Stimulated activated CD4-positive, alpha-beta T cell treated with anti-CD3 and anti-CD28 coated beads, TNF-alpha, amount 100 ng/mL, for 24 hours (primary cell): ENCODE measurements at places on chromosomes 6 and 20.

GRCh38 chr20:1636621-1637020, 16.8 kb upstream of the SIRPB1 start:
- no peak for DNase-seq

DNA sequence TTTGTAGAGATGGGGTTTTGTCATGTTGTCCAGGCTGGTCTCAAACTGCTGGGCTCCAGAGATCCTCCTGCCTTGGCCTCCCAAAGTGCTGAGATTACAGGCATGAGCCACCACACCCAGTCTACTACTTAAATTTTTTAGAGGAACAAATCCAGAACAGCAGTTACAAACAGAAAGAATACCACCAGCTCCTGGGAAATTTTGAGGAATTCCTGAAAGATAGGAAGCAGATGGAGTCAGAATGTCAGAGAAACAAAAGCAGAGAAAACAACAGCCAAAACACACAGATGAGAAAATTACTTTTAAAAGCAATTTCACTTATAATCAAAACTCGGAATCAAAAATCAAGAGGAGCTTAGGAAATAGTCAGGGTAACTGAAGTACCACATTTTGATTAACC, 543.3 kb upstream of the MARCKS start:
- no peak for DNase-seq

DNA sequence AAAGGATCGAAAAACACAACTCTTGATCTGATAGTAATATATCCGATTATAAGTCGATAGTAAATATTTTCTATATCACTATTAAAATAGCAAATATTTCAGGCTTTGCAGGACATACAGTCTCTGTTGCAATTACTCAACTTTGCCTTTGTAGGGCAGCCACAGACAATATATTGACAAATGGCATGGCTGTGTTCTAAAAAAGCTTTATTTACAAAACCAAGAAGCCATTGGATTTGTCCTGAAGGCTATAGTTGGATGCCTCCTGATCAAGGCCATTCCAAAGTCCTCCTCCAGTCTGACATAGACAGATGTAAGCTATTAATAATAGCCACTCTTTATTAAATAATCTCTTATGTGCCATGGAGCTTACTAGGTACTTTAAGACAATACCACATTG, 5.9 kb downstream of the OCSTAMP start:
- no peak for DNase-seq

GRCh38 chr20:36390719-36391415, 84.7 kb downstream of the DLGAP4 start:
- no peak for DNase-seq

GRCh38 chr20:23308908-23309307, 41.7 kb upstream of the NXT1 start:
- DNase-seq, result no peak

DNA sequence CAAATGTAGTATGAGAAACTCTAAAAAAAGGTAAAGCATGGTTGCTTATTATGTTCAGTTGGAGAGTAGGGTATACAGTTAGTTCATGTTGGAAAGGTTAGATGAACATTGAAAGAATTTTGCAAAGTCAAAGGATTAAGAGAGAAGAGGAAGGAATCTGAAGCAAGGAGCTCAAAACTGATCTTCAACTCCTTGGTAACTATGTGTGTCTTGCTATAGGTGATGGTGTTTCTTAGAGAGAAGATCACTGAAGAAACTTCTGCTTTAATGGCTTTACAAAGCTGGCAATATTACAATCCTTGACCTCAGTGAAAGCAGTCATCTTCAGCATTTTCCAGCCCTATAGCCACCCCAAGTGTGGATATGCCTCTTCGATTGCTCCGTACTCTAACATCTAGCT, 4.7 kb downstream of the HLA-DRA start:
- DNase-seq, result no peak

- no peak for DNase-seq
These were observed 37.9 kb downstream of the MAFB start for GRCh38 chr20:40651151-40651550.

- DNase-seq, result no peak
These were observed 58.3 kb downstream of the TCP11 start for GRCh38 chr6:35082733-35083403.

- no peak for DNase-seq
These were observed 40.5 kb upstream of the GCLC start for GRCh38 chr6:53585208-53585900.

- DNase-seq, result no peak
These were observed 174.0 kb downstream of the TASP1 start for GRCh38 chr20:13464702-13465101.

DNA sequence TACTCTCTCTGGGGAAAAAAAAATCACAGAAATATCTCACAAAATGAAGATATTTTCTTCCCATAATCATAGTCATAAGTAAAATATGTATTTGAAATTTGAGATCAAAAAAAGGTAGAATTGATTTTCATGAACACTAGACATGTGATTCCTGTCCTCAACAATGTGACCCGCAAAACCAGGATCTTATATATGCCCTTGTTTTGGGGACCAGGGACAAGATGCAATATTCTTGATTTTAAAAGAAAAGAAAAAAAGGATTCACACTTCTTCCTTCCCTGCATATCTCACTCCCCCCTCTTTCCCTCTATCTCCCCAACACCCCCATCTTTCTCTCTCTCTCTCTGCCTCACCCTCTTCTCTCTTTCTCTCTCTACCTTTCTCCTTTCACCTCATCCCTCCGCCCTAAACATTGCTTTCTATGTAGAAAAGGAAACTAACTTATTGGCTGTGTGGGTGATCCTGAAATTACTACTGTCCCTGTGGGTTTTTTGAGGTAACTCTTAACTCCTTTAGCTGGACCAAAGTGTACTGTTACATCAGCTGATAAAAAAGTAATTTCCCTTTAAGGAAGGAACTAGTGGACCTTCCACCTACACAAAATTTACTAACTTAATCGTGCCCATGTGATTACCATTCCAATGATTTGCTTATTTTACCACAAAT, 85.6 kb downstream of the AIG1 start:
- DNase-seq, result no peak

DNA sequence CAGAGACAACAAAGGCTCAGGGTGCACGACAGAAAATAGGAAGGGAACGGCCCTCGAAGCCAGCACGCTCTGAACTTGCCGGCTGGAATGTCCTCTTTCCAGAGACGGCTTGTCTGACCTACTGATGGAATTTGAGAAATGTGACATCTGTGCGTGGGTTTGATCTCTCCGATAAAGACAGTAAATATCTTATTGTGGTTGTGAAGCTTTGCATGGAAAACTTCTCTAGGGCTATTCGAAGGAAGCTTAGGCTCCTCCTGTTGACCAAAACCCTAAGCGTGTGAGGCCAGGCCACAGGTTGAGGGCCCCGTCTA, 247.3 kb downstream of the ZNF217 start:
- no peak for DNase-seq

- no peak for DNase-seq
These were observed 10.4 kb upstream of the PLG start for GRCh38 chr6:160691617-160692016.

DNA sequence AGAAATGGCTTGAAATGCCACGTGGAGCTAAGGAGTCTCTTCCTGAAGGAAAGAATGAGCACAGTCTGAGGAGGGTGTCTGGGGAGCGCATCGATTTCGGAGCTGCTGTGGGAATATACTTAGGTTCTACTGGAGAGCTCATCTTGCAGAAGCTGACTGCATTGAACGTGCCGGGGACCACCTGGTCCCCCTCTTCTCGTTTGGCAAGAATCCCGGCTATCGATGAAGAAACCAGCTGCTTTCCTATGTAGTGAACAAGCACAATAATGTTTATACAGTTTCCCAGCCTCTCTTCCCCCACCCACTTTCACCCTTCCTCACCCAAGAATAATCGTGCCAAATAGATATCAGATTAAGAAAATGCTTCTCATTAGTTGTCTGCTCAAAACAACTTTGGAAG, 242.5 kb downstream of the PACRG start:
- no peak for DNase-seq

DNA sequence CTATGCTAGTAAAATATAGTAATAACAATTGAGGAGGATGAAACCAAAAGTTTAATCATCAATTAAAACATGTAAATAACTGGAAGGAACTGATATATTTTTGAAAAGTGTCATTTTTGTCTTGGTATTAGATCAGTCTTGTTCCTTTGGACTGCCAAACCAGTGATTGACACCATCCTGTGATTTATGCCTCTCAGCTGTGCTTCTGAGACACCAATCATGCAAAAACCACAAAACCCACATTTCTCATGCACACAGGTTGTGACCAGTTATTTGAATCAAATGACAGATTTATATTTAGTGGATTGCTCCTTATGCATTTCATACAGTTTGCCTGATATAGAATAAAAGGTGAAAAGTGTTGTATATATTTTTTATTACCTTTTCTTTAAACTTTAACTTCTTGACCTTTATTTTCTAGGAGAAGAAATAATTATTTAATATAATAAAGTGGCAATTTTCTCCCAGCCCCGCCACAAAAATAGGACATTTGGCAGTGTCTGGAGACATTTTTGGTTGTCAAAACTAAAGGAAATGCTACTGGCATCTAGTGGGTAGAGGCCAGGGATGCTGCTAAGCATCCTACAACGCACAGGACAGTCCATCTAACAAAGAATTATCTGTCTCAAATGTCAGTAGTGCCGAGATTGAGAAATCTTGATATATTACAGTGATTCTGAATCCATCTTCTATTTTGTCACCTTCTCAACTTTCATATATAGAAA, 383.6 kb downstream of the BCKDHB start:
- no peak for DNase-seq

DNA sequence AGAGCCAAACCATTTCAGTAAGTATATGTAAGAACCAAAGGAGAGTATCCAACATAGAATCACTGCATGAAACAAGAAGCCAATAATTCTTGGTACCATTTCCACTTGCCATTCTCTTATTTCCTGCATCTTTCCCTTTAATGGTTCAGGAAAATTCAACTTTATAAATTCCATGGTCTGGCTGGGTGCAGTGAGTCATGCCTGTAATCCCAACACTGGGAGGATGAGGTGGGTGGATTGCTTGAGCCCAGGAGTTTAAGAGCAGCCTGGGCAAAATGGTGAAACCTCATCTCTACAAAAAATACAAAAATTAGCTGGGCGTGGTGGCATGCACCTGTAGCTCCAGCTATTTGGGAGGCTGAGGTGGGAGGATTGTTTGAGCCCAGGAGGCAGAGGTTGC, 21.2 kb downstream of the NHLRC1 start:
- DNase-seq, result no peak

DNA sequence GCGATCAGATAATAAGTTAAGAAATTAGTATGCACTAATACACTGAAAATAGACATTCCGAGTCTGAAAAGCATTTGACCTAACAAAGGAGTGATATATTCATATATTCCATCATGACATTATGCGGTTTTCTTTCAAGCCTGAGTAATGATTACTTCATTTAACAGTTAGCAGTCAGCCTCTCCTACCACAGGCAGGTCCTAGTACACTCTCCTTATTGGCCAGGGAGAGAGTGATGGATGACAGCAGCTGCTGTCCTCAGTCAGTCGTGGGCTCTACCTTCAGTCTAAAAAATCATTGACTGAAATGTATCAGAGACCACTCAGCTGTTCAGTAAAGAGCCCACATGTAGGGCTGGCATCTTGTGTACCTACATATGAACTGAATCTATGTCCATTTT, 33.2 kb upstream of the VGLL2 start:
- DNase-seq, result no peak

DNA sequence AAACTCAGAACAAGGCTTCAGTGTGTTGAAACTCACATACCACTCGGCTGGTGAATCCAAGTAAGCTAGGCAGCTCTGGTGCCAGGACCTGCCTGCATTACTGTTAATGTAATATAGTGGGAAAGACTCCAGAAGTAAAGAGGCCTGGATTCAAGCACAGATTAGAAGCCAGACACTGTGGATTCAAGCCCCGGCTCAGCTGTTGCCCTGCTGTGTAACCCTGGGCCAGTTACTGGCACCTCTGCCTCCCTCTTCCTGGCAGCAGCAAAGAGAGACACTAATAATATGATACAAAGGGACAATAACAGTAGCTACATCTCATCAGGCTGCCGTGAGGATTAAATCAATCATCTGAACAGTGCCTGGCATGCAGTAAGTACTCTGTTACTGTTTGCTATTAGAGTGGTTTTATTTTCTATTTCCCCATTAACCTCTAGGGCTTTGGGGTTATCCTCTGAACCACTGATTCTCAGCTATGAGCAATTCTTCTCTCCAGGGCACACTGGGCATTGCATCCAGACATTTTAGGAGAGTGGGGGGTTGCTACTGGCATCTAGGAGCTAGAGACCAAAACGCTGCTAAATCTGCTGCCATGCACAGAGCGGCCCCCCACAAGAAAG, 92.9 kb downstream of the ZMYND8 start:
- DNase-seq, result no peak

- no peak for DNase-seq
These were observed 454.7 kb downstream of the TFAP2B start for GRCh38 chr6:51273228-51273961.

- no peak for DNase-seq
These were observed 10.7 kb downstream of the HCK start for GRCh38 chr20:32062776-32063170.

- DNase-seq, result no peak
These were observed 292.0 kb upstream of the JARID2 start for GRCh38 chr6:14953836-14954235.

GRCh38 chr6:32659856-32660595, 6.4 kb downstream of the HLA-DQB1 start:
- no peak for DNase-seq

DNA sequence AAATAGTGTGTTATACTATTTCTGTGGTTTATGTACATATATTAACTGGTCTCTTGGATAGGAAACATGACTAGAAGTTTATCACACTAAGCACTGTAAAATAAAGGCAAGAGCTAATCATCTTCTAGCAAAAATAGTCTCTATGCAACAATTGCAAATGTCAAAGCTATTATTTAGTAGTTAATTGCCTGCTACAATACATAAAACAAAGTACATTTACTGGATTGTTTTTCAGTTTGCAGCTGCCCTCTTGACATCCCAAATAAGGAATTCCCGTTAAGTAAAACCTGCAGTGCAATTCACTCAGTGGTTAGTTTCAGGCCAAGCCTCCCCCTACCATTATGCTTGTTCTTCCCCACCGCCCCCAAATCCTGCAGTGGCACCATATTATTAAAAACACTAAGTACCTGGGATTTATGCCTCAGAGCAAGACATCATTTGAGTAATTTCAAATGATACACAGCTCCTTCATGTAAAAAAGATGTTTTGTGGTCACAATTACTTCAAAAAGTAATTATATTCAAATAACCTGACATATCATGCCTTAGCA, 1.6 kb upstream of the ATP5F1E start:
- no peak for DNase-seq
